Glomerular endothelial cell (primary cell): ENCODE measurements at places on chromosomes 6 and 20.

DNA sequence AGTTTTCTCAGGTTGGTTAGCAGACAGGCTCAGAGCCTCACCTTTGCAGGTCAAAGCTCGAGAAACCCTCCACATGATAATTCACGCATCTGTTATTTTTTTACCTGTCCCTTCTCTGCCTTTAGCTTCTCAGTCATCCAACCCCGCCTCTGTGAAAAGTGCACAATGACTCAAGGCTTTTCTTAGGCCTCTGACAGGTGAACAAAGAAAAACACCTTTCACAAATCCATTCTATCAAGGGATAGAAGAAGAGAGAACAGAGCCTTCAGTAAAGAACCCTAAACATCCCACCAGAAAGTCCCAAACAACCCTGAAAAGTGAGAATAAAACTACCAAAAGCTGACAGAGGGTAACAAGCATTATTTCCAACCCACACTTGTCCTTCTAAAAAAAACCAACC lies 178.2 kb downstream of the GJA10 start:
- DNase-seq: no peak

- no peak for DNase-seq
Observed at GRCh38 chr6:18439581-18439980, 52.4 kb downstream of the RNF144B start.

- no peak for DNase-seq
Observed at GRCh38 chr6:108365478-108365877, 70.6 kb downstream of the AFG1L start.

- DNase-seq: no peak
Observed at GRCh38 chr20:61775423-61775822, 290.3 kb downstream of the TAF4 start.

DNA sequence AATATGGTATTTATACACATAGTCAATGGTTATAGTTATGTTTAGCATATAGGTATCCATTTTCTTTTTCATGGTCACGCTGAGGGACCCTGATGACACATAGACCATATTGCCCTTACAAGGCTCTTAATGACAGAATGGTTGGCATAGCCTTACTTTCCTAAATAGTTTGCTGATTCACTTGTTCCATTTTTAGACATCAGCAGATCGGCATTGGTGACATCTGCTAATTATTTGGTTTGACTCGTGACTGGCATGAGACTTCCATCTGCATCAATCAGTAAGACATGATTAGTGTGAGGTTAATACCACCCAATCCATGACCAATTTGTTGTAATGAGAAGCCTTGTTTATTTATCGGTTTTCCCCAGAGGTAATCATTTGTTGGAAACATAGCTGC lies 309.7 kb downstream of the ALDH8A1 start:
- DNase-seq: no peak

DNA sequence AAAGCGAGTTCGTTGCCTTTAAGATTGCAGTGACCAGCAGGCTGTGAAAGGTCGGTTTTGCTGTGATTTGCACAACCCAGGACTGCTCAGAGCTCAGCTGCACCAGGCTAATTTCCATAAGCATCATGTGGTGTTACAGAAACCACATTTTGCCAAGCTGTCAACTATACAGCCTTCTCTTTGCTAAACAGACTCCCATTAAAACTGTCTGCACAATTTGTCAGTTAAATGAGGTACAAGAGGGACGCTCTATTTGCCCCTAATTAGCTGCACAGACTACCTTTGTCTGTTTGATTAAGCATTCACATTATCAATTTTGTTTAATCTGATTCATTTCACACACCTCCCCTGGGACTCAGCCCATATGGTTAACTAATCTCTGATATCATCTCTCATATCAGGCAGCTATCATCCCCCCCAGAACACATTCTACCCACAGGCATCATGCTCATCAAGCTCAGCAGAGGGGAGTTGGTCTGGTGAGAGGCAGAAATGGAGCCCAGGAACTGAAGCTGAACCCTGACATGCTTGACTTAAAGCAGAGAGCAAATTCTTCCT lies 62.1 kb downstream of the OLIG3 start:
- no peak for DNase-seq
